GM23248 (cell line): ENCODE measurements at places on chromosomes 6 and 20.

DNA sequence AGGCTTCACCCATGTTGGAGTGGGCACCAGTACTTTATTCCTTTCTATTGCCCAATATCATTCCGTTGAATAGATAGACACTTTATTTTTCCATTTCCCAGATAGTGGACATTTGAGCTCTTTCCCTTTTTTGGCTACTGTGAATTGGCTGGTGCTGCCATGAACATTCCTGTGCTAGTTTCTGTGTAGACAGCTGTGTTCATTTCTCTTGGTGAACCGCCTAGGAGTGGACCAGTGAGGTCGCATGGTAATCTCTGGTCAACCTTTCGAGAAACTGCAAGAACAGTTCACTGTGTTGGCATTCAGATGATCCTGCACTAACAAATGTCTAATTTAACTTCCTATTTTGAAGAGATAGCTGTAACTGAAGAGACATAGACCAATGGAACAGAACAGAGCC is 58.6 kb downstream of the RAMACL start:
- DNase-seq: no peak

- DNase-seq: peak; percentile 96
These were observed 5.5 kb upstream of the NTSR1 start for GRCh38 chr20:62702895-62703852.

GRCh38 chr6:31713991-31714684 is 1.0 kb upstream of the LY6G6D start:
- no peak for DNase-seq

DNA sequence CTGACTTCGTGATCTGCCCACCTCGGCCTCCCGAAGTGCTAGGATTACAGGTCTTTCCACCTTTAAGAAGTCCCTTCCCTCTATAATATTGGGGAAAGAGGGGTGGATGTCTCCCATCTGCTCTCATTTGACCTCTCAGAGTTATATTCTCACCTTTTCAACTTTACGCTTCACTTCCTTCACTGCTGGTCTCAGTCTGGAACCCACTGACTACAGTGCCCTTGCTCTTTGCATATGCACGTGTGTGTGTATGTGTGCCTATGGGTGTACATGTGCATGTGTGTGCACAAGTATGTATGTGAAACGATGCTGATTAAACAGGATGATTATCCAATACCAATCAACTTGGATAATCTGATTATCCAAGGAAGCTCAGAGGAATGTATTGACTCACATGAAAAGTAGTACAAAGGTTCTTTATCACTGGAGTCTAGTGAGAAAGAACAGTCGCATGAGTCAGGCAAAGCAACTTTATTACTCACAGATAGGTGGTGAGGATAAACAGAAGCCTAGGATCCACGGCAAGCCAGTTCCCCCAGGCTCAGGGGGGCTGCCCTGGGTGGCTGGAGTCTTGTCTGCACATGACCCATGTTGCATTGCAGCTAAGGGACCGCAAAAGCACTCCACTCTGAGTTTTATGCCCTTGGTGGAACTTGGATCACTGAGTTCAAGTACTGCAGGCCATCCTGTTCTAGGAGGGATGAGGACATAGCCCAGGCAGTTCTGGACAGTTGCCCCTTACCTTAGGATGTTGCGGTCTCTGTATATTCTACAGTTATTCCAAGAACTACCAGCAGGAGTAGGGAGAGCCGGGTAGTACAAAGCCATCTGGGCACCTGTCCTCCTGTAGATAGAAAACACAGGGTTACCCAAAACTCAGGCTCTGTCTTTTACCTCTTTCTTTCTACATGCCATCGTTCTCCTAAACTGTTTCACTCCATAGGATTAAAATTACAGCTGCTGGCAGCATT is 50.9 kb downstream of the SNRNP48 start:
- DNase-seq: peak; percentile 87

- no peak for DNase-seq
These were observed 47.5 kb upstream of the RIN2 start for GRCh38 chr20:19710336-19711120.

- peak; percentile 57 for DNase-seq
These were observed 170.2 kb upstream of the ZNF217 start for GRCh38 chr20:53763707-53764414.

- DNase-seq: peak; percentile 7
These were observed 453.8 kb downstream of the RFPL4B start for GRCh38 chr6:112800916-112801315.

DNA sequence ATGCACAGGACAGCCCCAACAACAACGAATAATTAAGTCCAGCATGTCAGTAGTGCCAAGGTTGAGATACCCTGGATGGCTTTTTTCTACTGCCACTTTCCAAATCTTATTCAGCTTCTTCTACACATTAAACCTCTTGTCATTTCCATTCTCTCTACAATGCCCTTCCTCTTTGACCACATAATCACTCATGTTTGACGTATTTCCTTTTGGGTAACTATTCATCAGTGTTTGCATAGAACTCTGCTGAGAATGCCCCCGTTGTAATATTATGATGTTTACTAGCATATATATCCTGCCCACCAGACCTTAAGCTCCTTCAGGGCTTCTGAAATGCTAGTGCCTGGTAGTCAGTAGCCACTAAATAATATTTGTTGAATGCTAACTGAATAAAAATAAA is 515.3 kb upstream of the RNF217 start:
- DNase-seq: no peak

- no peak for DNase-seq
These were observed 259.3 kb upstream of the RIN2 start for GRCh38 chr20:19498756-19499155.

- no peak for DNase-seq
These were observed 103.6 kb downstream of the PDE7B start for GRCh38 chr6:135955099-135955498.

DNA sequence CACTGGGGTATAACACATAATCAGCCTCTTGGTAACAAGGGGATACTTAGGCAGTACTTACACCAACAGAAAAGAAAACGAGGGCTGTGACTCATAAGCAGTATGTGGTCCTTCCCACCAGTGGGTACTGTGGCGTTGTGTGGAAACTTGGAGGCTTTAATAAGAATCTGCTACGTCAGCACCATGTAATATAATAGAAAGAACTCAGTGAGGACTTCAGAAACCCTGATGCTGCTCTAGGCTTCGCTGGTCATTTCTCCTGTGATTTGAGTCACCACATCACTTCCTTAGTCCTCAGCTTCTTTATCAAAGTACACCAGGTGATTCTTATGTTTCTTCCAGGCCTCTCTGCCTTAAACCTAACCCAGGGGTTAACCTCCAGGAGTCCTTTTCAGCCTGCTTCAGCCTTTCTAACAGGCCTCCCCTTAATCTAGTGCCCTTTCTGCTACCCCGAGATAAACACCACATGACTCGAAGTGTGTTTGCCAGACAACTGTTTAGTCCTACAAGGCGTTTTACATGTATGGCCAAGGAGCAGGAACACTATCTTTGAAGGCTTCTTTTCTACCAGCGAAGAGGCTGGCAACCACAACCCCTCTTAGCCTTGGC is 68.5 kb downstream of the FYN start:
- DNase-seq: peak; percentile 87

DNA sequence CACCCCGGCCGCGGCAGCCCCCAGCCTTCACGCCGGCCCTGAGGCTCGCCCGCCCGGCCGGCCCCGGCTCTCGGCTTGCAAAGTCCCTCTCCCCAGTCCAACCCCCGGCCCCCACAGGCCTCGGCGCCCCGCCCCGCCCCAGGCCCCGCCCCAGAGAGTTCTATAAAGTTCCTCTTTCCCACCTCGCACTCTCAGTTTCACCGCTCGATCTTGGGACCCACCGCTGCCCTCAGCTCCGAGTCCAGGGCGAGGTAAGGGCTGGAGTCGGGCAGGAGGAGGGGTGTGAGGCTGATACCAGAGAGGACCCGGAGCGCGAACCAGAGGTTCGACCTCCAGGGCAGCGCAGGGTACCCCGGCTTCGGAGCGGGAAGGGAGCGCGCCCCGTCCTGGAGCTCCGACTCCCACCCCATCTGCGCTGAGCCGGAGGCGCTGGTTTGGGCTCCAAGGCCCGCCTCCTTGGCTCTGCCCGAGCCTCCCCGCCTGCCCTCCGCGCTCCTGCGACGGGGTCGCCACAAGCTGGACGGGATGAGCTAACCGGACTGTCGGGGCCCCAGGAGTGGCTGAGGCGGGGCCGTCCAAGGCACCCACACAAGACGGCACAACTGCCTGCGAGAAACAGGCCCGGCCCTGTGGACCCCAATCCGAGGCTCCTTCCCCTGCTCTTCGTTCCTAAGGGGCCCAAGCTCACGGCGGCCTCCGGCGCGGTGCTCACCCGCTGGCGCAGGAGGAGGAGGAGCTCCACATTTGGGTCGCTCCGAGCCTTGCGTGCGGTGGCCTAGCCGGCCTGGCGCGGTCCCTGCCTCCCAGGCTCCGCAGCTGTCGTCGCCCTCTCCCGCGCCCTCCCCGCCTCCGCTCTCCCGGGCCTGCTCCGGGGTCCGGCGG is at the start of gene IRF4:
Gene IRF4, plus strand, starts transcription at position 194 of the 882 bp plus-strand sequence. CDS start 1,401 bp downstream, outside the sequence.
- DNase-seq: peak; percentile 28

DNA sequence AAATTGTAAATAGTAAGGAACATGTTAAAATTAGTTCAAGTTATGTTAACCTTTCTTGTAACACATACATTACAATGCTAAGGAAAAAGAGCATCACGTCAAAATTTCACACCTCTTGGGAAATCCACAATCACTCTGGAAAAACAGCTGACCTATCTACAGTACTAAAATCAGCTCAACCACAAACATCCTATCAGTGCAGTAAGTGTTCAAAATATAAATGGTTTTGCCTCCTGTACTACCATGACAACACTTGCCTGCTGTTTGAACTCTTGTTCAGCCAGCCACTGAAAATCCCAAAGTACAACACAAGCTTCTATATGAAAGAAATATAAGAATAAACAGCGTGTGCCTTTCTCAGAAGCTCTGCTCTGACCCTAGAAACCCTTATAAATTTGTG is 83.5 kb upstream of the PLN start:
- DNase-seq: no peak

DNA sequence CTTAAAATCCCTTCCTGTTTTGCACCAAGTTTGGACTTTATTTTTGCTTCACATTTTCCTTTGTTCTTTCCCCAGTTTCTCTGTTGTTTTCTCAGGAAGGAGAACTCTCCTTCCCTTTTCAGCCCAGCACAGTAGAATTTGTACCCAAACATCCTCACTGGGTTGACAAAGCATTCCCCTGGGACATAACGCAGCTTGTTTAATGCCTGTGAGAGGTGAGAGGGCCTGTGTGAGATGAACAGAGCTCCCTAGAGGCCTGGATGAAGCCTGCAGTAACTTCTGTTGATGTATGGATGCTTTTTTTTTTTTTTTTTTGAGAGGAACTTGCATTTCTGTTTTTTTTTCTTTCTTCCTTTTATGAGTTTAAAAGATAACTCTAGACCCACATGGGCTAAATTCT is 104.9 kb upstream of the SLC22A23 start:
- peak; percentile 10 for DNase-seq

DNA sequence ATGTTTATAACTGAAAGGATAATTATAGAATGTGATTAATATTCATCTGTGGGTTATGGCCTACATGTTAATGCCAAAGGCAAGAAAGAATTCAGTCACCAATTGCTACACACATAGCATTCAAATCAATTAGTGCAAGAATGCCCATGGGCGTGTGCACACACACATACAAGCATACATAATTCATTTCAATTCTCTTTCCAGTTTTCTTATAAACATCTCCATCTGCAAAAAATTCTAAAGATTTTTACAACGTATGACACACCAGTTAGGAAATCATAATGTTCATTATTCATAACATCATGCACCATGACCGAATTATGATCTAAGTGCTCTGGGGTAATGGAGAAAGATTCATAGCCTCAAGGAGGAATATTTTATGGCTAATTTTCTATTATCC is 111.0 kb upstream of the ADTRP start:
- DNase-seq: no peak

DNA sequence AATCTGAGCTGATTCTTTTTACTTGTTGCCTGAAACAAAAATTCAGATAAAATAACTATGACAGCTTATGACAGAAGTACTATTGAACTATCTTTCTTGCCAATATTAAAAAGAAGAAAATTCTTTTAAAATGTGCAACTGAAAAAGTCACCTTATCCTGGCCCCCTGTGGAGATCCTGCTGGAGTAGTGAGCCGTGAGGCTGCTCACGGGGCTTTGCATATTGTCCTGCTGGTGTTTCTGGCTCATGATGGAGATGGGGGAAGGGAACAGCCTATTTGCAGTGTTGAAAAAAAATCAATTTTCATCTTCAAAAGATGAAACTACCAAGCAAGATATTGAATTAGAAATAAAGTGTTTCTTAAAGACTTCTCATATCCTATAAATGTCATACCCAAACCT is 216.0 kb downstream of the SAMD5 start:
- DNase-seq: no peak

DNA sequence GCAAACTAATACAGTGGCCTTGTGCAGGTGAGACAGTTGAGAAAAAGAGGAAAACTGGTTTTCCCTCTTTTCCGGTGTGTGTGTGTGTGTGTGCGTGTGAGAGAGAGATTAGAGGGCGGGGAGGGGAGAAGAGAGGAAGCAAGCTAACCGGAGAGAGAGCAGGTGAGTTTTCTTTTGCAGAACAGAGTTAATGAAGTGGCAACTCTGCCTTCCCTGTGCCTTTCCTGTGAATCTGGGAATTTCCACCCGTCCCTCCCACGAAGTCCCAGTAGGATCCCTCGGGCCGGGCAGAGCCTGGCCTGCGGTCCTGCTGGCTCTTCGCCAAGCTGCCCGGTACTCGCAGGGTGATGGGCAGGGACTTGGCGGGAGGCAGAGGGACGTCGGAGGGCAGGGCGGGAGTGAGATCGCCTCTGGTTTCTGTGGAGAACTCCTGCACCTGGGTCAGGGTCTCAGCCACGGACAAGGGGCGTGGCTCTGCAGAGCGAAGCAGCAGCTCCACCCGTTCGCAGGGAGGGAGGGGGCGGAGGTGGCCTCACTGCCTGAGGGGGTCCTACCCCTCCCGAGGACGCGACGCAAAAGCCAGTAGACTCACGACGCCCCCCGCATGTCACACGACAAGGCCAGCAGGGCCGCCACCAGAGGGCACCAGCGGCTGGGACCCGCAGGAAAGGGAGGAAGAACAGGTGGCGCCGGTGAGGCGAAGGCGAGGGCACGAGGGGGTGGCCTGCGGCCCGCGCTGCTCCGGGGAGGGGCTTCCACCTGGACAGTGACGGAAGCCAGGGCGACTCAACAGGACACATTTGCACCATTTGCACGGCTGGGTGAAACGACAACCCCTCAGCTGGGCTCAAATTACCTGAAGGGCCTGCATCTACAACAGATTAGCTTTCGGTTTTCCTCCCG is 51.2 kb upstream of the RNF182 start:
- peak; percentile 48 for DNase-seq
